ENCODE measurements at places on chromosomes 3 and 15. TPM values are rescaled to one million over a fixed set of nuclear protein-coding genes. Genes with fewer than 3 reads are reported as not detected.

GRCh38 chr3:47473391-47473790 is 2.4 kb downstream of the SCAP start:
- no peak for DNase-seq

DNA sequence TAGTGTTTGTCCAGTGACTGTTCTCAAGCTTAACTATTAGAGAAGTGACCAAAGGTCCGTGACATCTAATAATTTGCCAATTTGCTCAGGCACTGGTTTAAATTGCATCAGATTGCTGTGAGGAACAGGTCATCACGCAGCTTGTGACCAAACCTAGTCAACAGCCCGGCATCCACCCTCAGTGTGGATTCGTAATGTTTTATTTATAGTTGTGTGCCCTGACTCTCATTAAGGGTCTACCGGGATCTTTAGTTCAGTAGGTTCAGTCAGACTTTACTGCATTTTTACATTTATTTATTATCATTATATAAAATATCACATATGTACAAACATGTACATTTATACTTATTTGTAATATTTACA is 46.4 kb upstream of the PGPEP1L start:
- DNase-seq = no peak

DNA sequence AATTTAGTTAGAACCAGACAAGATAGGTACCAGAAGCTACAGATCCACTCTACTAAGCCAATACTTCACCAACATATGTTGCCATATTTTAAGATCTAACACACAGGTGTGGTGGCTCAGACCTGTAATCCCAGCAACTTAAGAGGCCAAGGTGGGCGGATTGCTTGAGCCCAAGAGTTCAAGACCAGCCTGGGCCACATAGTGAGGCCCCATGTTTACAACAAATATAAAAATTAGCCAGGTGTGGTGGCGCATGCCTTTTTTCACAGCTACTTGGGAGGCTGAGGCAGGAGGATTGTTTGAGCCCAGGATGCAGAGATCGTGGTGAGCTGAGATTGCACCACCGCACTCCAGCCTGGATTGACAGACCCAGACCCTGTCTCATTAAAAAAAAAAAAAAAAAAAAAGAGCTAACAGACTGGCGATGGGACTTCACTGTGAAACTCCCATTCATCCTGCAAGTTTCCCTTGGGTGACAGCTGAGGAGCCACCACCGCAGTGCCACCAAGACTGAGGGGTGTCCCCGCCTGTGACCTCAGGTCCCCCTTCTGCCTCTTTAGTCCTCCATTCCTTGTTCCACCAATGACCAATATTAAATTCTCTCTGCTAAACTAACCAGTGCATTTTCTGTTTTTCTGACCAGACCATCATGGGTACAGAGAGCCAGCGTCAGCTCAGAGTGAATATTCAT is 163.3 kb downstream of the OR4M2 start:
- DNase-seq = no peak

DNA sequence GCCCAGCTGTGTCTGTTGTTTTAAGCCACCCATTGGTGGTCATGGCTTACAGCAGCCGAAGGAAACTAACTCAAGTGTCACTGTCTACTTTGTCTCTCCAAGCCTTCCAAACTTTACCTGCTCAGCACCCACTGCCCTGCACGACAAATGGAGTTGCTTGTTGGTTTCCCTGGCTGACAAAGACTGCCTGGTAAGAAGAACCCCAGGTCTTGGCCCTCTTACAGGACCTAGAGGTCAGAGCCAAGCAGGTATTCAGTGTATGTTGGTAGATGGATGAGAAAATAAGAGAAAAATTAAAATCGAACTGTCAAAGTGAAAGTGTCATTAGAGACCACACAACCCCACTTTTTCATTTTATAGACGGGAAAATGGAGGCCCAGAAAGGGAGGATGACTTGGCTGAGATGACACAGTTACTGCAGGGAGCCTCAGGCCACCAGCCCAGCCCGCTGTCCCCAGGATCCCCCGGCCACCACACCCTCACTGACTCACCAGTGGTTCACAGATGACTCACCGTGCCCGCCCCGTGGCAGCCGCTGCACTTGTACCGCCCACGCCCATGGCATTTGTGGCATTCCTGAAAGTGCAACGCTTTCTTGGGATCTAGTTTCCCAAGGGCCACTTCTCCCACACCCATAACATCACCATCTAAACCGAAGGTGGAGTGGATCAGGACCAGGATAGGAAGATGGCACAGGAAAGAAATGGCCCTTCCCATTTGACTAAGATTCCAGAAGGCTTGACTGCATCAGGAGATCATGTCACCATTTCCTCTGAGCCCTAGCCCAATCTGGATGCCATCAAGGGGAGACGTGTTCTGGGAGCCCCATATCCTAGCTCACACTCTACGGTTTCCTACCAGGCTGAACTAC is 15.2 kb downstream of the SSUH2 start:
- DNase-seq = peak; percentile 74

The CD276 gene
- total RNA-seq = 41.4 TPM

The SEMA5B gene
- total RNA-seq = under 0.01 TPM

- no peak for DNase-seq
Observed at GRCh38 chr3:108180194-108180593, 42.0 kb downstream of the IFT57 start.

The UPK1B gene
- not detected for total RNA-seq

The ZNF662 gene
- total RNA-seq = 1.8 TPM

DNA sequence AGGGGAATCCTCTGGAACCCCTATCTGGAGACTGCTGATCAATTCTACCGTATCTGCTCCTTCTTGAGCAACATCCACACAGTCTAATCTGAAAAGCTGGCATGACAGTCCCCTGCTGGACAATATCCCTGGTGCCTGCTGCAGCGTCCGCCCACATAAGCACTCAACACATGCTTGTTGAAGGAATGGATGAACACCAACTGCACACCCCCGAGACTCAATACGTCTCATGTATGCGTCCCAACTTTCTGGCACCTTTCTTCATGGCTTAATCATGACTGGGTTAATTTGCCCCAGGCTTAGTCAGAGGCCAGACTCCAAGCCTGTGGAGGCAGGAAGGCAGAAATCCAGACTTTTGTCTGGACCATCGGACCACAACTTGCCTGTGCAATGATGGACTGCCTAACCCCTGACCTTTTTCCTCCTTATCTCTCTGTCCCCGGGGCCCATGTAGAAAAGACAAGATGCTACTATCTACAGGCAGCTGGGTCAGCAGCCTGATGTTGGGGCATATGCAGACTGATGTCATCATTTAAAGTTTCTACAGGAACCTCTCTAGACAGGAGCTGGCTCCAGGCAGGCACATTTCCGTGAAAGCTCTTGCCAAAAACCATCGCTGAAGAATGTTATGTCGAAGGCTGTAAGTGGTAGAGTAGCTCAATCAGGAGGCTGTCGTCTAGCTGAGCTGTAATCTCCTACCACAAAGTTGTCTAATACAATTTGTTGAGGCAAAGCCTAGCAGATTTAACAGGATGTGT is 114.1 kb upstream of the TPM1 start:
- DNase-seq = peak; percentile 53

The FMN1 gene
- under 0.01 TPM for total RNA-seq

The CFAP44 gene
- total RNA-seq = 0.22 TPM

DNA sequence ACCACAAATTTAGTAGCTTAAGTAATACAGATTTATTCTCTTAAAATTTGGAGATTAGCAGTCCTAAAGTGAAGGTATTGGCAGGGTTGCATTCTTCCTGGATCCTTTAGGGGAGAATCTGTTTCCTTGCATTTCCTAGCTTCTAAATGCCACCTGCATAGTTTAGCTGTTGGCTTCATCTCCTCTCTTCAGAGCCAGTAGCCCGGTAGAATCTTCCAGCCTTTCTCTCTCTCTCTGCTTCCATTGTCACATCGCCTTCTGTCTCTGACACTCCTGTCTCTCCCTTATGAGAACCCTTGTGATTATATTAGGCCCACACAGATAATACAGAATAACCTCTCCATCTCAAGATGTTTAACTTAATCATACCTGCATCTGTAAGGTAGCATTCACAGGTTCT is 21.4 kb downstream of the FAM98B start:
- no peak for DNase-seq

The RPUSD3 gene
- total RNA-seq = 15.9 TPM

The CCR3 gene
- total RNA-seq = not detected

- DNase-seq = no peak
Observed at GRCh38 chr3:173058229-173058628, 82.8 kb downstream of the SPATA16 start.
